ENCODE measurements at places on chromosomes 5 and 9.

GRCh38 chr5:5533927-5534326, 111.5 kb downstream of the ICE1 start:
- no peak for DNase-seq

DNA sequence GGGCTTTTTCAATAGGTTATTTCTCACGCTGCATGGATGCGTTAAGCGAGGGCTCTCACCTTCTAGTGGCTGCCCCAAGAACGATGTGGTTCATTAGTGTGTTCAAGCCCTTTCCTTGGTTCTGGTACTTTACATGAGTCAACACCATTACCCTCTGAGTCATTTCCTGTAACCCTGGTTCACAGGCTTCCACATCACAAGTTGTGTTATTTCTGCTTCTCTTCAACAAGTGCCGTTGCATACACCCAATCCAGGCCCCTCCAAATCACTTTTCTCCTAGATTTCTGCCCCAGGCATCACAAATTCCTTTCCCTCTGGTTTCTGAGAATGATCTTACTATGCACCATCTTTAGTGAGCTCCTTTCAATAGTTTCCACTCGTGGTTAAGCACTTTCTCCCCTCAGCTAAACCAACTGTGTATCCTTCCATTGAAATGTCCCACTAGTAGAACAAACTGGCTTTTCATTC, 69.5 kb upstream of the RAD23B start:
- peak; percentile 2 for DNase-seq

DNA sequence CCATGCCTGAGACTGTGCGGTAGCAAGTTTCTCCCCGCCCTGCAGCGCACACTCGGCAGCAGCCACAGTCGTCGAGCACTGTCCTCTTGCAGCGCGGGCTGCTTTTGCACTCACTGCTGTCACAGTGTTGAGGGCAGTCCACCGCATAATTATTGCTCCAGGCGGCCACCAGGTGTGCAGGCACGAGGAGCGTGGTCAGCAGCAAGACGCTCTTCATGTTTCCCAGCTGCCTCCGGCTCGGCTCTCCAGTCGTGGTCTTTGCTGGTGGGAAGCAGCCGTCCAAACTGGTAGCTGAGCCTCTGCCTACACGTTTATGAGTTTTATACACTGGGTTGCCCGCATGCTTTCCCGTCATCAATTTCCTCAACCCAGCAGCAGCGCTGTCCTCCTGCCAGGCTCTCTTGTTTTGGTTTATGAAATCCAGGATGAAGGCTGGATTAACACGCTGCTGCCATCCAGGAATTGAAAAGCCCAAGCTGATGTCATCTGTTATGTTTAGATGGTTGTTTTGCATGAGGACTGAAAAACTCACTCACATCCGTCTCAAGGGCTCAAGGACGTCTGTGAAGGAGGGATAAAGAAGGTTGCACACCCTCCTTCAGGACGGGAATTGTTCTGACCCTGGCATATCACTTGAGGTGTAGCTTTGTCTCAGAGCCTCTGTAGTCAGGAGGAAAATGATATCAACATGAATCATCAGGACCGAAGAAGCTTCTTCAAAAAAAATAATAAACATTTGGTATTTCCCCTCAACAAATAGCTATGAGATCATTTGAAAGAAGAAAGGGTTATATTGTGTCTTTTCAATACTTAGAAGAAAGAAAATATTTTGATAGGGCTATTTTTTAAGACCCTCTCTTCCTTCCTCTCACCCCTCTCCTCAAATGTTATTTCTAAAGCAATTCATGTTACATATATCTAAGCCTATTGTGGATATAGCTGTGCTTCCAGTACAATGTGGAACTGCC, at the start of gene ESM1:
Gene ESM1 (minus strand): TSS at position 293 of the 968 bp plus-strand sequence. CDS start 76 bp downstream, at position 217.
- no peak for DNase-seq

GRCh38 chr5:64766941-64767340, 1.6 kb downstream of the SREK1IP1 start:
- no peak for DNase-seq

GRCh38 chr5:74624501-74624900, 16.0 kb downstream of the ENC1 start:
- DNase-seq = no peak

DNA sequence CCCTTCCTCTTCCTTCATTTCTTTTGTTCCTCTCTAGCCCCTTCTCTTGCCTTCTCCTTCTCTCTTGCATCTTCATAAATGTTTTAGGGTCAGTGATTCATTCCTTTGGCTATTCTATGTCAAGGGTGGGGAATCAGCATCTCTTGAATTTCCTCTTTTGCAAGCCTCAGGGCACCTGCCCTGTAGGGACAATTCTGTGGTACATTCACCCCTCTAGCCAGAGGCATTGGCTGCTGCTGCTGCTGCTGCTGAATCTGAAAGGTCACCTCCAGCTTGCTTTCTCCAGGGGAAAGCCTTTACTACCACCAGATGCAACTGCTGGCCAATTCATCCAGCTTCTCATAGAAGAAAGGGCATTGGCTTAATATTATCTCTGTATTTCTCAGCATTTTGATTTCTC, 87.3 kb downstream of the INSYN2B start:
- DNase-seq = no peak

GRCh38 chr9:132507670-132508469, 74.5 kb upstream of the BARHL1 start:
- DNase-seq = peak; percentile 65

- no peak for DNase-seq
Measured at GRCh38 chr9:124818431-124819281, 34.6 kb upstream of the WDR38 start.

- DNase-seq = no peak
Measured at GRCh38 chr9:89529243-89530035, 31.5 kb upstream of the SEMA4D start.

GRCh38 chr9:72648324-72649126, 127.1 kb downstream of the TMC1 start:
- no peak for DNase-seq

DNA sequence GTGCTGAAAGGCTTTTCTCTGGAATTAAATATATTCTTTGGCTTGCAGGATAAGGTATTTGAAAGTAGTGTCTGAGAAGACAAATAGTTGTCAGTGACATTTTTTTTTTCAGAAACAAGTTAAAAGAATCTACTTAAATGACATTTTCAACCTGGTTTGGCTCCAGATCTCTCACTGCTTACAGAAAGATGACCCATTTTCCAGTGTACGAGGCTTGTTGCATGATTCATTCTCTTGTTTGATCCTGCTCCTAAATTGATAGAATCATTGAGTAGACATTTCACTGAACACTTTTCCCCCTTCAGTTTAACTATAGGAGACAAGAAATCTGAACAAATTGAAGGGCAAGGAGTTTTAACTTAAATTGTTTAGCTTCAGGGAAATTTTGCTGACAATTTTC, 546.1 kb downstream of the ZNF608 start:
- no peak for DNase-seq

- no peak for DNase-seq
Measured at GRCh38 chr5:122501089-122501435, 189.0 kb downstream of the SNCAIP start.

DNA sequence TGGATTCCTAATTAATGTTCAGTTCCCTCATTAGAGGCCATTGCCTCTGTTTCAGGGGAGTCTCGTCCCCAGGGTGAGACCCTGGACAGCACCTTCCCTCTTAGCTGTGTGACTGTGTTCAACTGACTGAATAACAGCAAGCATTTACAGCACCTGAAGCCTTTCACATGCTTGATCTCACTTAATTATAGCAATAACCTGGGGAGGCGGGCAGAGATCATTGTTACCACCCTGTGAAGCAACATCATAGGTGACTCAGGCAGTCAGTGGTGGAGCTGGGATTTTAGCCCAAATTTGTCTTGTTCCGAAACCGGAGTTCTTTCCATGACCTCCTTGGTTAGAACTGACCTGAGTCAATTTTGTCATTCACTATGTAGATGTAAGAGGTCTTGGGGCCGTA, 105.2 kb upstream of the RAD23B start:
- DNase-seq = no peak

GRCh38 chr5:155148694-155149093, 135.1 kb downstream of the KIF4B start:
- no peak for DNase-seq

DNA sequence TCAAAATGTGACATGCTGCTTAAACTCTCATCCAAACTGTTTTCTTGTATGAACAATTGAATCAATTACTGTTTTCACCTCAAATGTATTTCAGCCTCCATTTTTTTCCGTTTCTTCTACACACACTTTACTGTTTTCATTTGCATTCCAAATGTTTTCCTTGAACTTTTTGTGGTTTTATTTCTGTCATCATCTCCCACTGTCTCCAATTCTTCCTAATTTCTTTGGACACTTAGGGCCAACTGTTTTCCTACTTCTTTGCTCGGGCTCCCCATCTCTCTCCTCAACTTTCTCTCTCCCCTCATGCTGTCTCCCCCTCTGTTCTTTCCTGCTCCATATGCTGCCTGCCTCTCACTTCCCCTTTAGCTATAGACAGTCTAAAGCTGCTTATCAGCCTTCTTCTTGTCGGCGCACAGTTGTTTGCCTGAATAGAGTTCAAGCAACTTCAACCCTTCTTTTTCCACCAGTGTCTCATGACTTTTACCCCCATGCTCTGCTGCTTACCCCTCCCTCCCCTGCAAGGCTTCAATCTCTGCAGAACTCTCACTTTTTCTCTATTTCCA, 443.4 kb downstream of the DTWD2 start:
- no peak for DNase-seq
